ENCODE measurements at places on chromosomes 2 and 18.

DNA sequence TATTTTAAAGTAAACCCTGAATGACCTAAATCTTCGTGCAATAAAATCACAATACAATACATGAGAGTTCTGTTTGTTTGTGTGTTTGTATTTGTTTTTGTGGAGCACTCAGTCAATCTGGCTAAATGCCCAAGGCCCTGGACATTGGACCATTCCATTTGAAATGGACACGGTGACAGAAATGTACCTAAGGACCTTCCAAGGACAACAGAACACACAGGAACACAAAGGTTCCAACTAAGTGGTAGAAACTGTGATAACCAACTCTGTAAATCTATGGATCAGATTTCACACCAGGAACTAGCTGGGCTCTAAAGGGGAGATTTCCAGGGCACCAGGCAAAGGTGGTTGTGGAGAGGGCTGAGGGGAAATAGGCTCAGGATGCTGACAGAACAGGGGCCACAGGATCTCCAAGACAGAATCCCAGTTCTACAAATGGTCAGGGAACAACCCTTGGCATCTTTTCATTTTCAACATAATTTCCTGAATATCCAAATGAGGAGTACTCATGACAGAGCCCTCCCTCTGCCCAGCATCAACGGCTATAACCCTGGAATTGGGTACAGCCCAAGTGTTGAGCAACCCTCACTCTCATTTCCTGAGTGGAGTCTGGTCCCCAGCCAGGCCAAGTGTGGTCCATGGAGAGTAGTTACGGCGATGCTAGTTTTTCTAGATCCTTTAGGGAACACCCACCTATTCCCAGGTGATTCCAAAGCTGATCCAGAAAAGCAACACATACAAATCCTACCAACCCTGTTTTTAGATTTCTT, 78.4 kb downstream of the NCKAP5 start:
- DNase-seq, result no peak

GRCh38 chr18:23178661-23179081, 43.4 kb downstream of the CABLES1 start:
- no peak for DNase-seq

GRCh38 chr2:205692104-205692503, 9.8 kb downstream of the NRP2 start:
- no peak for DNase-seq

DNA sequence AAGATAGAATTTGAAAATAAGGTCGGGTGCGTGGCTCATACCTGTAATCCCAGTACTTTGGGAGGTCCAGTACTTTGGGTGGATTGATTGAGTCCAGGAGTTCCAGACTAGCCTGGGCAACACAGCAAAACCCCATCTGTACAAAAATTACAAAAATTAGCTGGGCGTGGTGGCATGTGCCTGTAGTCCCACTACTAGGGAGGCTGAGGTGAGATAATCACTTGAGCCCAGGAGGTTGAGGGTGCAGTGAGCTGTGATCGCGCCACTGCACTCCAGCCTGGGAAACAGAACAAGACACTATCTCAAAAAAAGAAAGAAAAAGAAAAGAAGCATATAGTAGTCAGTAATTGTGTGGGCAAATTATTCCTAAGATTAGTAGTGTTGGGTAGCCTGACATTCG, 194.2 kb upstream of the ALPP start:
- no peak for DNase-seq

GRCh38 chr2:10514743-10515142, 66.6 kb upstream of the ODC1 start:
- DNase-seq, result no peak

- no peak for DNase-seq
Observed at GRCh38 chr2:9140645-9141044, 66.0 kb upstream of the ASAP2 start.

GRCh38 chr2:28163028-28163427, 229.6 kb upstream of the FOSL2 start:
- no peak for DNase-seq

DNA sequence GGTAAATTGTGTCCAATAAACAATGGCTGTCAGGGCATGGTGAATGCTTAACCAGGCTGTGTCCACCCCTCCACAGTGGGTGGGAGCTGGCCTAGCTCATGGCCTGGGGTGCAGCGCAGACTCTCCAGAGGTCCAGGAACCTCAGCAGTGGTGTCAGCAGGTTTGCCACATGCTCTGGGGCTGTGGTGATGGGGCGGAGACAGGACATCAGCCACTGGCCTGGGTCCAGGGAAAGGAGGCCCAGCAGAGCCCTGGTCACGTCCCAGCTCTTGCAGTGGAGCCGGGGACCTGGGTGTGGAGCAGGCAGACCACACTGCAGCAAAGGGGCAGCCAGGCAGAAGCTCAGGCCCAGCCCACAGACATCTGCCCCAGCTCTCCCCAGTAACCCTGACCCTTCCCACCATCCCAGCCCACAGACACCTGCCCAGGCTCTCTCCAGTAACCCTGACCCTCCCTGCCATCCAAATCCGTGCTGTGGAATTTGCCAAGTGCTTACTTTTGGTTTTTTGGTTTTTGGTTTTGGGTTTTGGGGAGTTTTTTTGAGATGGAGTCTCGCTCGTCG, 13.8 kb upstream of the KIF1A start:
- DNase-seq, result no peak

DNA sequence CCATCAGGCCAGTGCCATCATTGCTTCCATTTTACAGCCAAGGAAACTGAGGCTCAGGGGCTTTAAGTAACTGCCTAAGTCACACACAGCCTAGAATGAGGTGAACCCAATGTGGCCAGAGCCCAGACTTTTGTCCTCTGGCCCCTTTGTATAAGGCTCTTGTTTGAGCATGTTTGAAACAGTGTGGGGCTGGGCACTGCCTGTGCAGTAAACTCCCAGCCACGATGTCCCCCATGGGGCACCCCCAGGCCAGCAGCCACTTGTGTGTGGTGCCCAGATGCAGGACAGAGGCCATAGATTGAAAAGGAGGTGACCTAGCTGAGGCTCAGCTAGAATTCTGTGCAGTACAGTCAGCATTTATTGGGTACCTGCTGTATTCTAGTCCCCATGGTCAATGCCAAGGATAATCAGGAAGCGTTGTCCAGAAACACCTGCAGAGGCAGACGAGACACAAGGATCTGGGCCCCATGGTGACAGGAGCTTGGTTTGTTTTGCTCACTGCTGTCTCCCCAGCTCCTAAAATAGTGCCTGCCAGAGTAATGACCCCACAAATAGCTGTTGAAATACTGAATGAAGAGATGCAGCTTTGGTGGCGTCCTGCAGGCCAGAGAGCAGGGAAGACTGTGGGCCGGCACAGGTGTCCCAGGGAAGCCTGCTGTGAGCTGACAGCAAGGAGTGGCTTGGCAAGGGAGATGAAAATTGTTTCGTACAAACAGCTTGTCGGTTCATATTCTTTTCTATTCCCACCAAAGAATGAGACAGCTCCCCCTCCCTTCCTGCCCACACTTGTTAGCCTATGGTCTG, 160.7 kb downstream of the LDLRAD4 start:
- DNase-seq, result no peak

DNA sequence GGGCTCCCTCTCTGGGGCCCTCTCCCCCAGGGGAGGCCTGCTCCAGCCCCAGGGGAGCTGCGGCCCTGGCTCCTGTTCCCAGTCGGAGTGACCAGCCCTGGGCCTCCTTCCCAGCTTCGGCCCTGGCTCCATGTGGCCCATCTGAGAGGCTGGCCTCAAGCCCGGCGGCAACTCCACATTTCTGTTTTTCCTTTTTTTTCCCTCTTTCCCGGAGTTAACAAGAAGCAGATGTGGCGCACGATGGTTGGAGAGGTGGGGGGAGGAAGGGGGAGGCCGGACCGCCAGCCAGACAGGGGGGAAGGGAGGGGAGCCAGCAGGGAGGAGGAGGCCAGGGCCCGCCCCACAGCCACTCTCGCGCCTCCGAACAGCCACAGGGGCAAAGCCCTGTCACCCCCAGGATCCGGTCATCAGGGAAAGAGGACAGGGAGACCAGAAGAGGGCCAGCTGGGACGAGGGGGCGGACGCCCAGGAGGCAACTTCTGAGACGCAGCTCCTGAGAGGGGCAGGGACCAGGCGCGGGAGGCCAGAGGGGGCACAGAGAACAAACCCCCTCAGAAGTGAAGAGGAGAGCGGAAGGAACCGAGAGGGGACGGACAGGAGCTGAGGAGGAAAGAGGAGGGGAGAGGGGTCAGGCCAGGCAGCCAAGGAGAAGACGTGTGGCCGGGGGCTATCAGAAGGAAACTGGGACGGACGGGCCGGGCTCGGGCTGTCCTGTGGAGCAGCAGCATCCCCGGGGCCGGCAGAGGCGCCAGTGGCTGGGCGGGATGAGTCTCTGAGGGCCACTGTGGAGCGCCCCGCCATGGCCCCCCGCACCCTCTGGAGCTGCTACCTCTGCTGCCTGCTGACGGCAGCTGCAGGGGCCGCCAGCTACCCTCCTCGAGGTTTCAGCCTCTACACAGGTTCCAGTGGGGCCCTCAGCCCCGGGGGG, at the start of gene EMILIN1:
TSS of gene EMILIN1 (plus strand) at position 349 of the 928 bp plus-strand sequence. CDS start at position 800, 451 bp downstream.
- DNase-seq, result peak; percentile 71

DNA sequence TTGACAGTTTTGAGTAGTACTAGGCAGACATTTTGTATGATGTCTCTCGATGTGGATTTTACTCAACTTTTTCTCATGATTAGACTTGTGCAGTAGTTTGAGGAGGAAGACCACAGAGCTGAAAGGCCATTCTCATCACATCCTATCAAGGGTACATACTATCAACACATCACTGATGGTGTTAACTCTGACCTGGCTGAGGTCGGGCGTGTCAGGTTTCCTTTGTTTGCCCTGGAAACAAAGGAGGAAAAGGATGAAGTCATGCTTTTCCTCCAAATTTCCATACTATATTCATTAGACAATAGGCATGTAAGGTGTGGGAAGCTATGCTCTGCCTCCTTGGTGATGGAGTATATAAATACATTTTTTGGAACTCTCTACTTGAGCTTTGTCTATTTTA, 211.1 kb downstream of the DSEL start:
- no peak for DNase-seq

GRCh38 chr2:234823196-234823876, 128.5 kb upstream of the SH3BP4 start:
- no peak for DNase-seq

DNA sequence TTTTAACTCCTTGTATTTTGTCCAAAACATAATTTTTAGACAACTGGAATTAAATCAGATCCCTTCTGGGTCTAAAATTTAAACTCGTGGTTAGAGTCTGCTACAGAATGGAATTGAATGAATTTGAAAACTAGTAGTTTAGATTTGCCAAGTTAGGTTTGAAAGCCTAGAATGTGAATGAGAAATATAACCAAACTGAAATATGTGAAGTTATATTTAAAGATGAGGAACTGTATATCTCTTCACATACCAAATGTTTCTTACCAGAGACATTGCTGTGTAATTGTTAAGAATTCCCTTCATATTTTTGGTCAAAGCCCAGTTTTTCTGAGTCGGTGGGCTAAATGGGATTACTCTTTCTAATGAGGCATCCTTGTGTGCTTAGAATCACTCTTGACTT, 74.2 kb downstream of the LPIN1 start:
- DNase-seq, result no peak

DNA sequence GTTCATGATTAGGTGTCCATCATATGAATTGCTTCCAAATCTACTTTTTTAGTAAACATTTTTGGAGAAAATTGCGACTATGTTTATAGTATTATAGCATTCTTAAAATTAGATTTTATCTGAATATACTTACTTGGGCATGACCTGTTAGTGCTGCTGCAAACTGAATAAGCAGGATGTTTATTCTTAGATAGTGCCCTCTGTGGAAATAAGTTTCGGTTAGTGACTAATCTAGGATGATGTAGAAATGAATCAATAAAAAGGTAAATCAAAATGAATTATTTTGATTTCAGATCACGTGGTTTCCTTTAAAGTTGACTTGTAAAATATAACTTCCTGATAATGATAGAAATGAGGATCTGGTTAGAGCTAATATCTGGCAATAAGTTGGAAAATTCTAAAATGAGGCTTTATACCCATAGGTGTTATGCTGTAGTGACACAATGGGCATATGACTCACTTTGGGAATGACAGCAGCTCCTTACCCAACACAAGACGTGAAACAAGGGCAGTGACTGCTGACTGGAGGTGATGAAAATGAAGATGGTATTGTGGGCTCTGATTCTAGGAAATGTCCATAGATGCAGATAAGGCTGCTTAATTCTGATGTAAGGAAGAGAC, 165.8 kb upstream of the TCF4 start:
- DNase-seq, result no peak

- DNase-seq, result no peak
Observed at GRCh38 chr18:76491776-76492668, 3.0 kb downstream of the ZNF516 start.

GRCh38 chr2:234963773-234964615, 12.2 kb downstream of the SH3BP4 start:
- DNase-seq, result no peak

- no peak for DNase-seq
Observed at GRCh38 chr2:209209943-209210342, 213.9 kb upstream of the MAP2 start.

GRCh38 chr2:183078163-183078463, 434 bp upstream of the DUSP19 start:
- DNase-seq, result no peak

DNA sequence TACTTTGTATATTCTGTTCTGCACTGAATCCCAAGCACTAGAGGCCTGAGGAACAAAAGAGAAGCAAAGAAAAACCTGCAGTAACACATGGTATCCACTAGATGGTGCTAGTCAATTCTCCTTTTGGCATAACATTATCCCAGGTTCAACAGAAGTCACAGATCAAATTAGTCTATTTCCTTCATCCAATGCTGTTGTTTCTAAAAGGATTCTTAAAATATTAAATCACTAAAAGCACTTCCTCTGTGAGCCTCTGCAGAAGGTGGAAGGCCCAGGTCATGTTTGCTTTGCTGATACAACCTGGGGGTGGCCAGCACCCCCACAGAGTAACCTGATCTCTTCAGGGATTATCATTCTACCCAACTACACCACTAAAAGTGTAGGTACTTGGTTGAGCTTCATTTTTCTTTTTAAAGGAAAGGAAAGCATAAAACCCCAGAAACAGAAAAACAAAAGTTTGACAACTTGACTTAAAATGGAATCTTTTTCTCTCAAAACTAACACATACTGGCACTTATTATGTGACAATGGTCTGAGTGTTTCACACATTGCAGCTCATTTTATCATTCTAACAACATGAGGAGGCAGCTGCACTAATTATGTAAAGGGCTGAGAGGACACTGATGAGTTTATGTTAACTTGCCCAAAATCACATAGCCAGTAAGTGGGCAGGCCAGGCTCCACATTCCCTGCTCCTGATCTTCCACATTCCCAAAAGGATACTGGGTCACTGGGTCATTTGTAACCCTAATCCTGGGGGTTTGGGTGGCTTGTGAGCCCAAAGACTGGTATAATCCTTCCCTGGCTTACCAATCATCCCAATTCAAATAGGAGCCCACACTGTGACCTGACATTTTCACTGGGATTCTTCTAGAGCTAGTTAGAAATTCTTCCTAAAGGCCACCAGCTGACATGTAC, 66.8 kb upstream of the DNER start:
- peak; percentile 66 for DNase-seq

- DNase-seq, result no peak
Observed at GRCh38 chr2:46861916-46862315, 53.7 kb downstream of the MCFD2 start.

- no peak for DNase-seq
Observed at GRCh38 chr2:173456960-173457359, 102.3 kb downstream of the CDCA7 start.
